Right ventricle myocardium inferior (tissue), 1 donor: ENCODE measurements at places on chromosomes 7 and 10.

- no peak for DNase-seq
Measured at GRCh38 chr10:80471715-80472233, 17.7 kb downstream of the TSPAN14 start.

- no peak for DNase-seq
Measured at GRCh38 chr10:70822076-70822820, 6.5 kb downstream of the SGPL1 start.

DNA sequence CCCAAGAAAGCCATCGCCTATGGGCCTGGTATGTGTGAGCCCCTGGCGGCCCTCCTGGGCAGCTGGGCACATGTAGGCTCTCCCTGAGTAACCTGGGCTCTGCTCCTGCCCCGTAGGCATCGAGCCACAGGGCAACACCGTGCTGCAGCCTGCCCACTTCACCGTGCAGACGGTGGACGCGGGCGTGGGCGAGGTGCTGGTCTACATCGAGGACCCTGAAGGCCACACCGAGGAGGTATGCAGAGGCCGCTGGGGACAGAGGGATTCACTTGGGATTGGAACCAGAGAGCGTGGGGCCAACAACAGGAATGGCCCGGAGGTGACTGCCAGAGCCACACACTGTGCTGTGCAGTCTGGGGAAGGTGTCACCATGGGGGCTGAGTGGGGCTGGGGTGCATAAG, 7.3 kb downstream of the FLNC start:
- peak; percentile 56 for DNase-seq

- no peak for DNase-seq
Measured at GRCh38 chr7:127809261-127809702, 157.3 kb downstream of the SND1 start.

GRCh38 chr10:110172155-110172554, 35.2 kb upstream of the MXI1 start:
- no peak for DNase-seq

- DNase-seq = no peak
Measured at GRCh38 chr7:117047496-117047895, 94.2 kb downstream of the ST7 start.

DNA sequence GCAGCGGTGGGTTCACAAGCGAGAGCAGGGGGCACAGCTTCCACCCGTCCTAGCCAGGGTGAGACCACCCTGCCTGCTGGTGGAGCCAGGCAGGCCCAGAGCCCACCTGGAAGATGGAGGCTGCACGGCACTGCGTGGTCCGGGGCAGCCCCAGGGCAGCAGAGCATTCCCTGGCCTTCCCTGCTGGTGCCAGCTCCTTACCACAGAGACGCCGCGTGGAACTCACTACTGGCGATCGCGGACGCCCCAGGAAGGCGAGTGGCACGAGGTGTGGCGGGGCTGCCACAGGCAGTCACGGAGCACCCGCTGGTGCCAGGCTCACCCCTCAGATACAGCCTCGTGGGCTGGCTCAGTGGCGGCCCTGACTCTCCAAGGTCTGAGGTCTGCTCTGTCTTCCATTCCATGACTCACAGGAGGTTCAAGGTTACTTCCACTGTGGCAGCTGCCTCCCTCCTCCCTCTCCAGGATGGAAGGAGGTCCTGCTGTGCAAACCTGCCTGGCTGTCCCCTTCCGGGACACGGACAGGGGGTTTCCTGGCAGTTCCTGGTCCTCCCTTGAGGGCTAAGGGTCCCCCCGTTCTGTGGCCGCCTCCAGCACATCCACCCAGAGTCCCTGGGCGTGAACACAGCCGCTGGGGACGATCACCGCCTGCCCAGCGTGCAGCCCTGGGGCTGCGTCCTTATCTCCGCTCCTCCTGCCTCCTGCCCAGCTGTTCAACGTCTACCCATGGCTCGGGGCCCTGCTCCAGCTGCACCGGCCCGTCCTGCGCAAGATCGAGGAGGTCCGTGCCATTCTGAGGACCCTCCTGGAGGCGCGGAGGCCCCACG, 3.1 kb downstream of the CYP2W1 start:
- no peak for DNase-seq

GRCh38 chr7:109246330-109247077, 676.8 kb downstream of the DNAJB9 start:
- no peak for DNase-seq

DNA sequence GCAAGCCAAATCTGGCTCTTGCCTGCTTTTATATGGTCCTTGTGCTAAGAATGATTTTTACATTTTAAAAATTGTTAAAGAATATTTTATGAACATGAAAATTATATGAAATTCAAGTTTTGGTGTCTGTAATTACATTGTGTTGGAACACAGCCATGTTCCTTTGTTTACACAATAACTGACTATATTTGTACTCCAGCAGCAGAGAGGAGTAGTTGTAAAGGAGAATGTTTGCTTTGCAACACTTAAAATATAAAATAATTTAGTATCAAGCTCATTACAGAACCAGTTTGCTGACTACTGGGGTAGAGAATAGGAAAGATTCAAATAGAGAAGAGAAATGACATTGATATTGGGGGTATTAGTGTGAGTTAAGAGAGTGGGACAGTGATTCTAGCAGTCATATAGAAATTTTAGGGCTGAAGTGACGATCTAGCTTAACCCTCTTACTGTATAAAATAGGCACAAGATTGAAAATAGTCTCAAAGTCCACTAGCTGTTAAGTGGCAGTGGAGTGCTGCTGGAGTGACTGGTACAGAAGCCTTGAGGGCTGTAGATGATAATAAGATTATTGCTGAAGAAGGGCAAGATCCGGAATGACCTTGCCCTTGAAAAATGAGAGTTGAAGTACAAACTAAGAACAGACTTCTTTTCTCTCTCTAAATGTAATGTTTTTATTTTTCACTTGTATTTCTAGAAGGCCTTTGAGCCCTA, 28.2 kb downstream of the SGPL1 start:
- no peak for DNase-seq

- DNase-seq = no peak
Measured at GRCh38 chr7:28725911-28726310, 232.2 kb downstream of the TRIL start.

- peak; percentile 67 for DNase-seq
Measured at GRCh38 chr7:44101966-44102845, 1.9 kb upstream of the AEBP1 start.

DNA sequence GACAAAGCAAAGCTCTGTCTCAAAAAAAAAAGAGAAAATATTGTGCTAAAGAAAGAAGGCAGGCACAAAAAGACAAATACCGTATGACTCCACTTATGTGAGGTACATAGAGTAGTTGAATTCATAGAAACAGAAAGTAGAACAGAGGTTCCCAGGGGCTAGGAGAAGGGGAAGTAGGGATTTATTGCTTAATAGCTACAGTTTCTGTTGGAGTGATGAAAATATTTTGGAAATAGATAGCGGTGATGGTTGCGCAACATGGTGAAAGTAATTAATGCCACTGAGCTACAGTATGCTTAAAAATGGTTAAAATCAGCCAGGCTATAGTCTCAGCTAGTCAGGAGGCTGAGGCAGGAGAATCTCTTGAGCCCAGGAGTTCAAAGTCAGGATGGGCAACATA, 18.5 kb upstream of the NPFFR1 start:
- no peak for DNase-seq

DNA sequence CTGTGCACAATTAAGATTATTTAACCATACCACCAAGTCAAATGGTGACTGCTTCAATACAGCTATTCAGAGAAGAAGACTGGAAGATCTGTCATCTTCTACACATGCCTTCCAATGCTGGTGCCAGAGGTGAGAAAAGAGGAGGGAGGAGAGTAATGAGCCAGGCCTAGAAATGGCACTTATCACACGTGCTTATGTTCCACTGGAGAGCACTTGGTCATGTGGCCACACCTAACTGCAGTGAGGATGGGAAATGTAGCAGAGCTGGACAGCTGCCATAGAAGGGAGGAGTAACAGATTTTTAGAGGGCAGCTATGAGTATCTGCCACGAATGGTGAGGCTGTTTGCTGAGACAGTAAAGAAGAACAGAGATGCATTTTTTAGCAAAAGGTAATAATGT, 77.1 kb downstream of the MPLKIP start:
- DNase-seq = no peak

- DNase-seq = peak; percentile 67
Measured at GRCh38 chr7:50641442-50642405, 76.5 kb upstream of the DDC start.

- no peak for DNase-seq
Measured at GRCh38 chr7:96342049-96342448, 20.2 kb upstream of the SLC25A13 start.

GRCh38 chr7:7771452-7771851, 53.0 kb upstream of the RPA3 start:
- no peak for DNase-seq

- DNase-seq = no peak
Measured at GRCh38 chr7:91383905-91384274, 119.7 kb downstream of the FZD1 start.

GRCh38 chr10:58641708-58642107, 129.0 kb downstream of the BICC1 start:
- DNase-seq = no peak
